Activated naive CD4-positive, alpha-beta T cell treated with anti-CD3 and anti-CD28 coated beads for 36 hours (primary cell): ENCODE measurements at places on chromosomes 1 and 21.

- DNase-seq: no peak
These were observed 29.9 kb upstream of the TMEM222 start for GRCh38 chr1:27292106-27292505.

- no peak for DNase-seq
These were observed 3.2 kb downstream of the INKA2 start for GRCh38 chr1:111735858-111736544.

- DNase-seq: peak; percentile 93
These were observed 44.6 kb downstream of the RASSF5 start for GRCh38 chr1:206551986-206552326.

- no peak for DNase-seq
These were observed 27.5 kb downstream of the ADGRB2 start for GRCh38 chr1:31736675-31737074.

GRCh38 chr1:107135463-107135862 is 5.4 kb upstream of the NTNG1 start:
- DNase-seq: peak; percentile 51

- DNase-seq: no peak
These were observed 26.9 kb upstream of the ESRRG start for GRCh38 chr1:216750031-216750627.

DNA sequence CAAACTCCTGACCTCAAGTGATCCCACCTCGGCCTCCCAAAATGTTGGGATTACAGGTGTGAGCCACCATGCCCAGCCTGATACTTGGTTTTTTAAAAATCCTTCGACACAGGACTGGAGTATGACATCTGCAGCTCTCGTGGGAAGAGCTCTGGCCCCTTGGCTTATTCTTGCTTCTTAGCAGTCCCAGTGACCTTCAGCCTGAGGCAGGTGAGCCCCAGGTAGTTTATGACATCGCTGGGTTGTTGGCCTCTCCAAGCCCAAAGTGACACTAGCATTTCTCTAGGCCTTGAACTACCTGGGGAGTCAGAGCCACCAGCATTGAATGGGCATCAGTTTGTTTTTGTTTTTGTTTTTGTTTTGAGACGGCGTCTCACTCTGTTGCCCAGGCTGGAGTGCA is 15.9 kb upstream of the IFNGR2 start:
- DNase-seq: no peak

GRCh38 chr1:3139451-3139852 is 70.4 kb downstream of the PRDM16 start:
- DNase-seq: no peak

DNA sequence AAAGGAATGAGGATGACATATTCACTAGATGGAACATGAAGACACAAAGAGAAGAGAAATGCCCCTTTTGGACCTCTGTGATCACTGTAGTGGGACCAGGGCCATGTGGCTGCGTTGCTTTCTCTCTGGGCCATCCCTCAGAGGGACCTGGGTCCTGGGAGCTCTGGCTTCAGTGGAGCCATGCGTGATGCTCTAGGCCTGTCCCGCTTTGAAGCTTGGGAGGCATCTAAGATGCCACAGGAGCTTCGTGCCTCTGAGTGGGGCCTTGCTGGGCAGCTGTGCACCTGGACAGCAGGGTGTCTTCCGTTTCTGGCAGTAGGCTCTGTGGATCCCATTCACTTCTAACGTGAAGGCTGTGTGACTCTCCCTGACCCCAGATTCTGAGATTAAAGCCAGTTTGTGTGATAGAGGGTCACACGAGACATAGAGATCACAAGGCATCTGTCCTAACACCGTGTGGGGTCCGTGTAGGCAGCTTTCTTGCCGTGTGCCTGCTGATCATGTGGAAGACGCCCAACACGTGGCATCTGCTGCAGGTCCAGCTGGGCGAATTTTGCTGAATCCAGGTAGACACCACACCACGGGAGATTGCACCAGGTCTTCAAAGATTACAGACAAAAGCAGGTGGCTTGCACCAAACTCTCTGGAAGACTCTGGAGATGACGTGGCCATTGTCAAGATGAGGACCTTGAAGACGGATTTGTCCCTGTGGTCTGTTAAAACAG is 17.2 kb upstream of the PRSS38 start:
- DNase-seq: no peak

GRCh38 chr1:221510793-221511503 is 230.9 kb downstream of the DUSP10 start:
- DNase-seq: no peak

GRCh38 chr1:97331165-97331564 is 589.7 kb downstream of the DPYD start:
- no peak for DNase-seq

GRCh38 chr21:29218749-29219148 is 80.0 kb upstream of the BACH1 start:
- no peak for DNase-seq

- no peak for DNase-seq
These were observed 54.8 kb downstream of the KIF21B start for GRCh38 chr1:200968469-200969410.

- DNase-seq: no peak
These were observed 123.4 kb upstream of the CSF3R start for GRCh38 chr1:36605942-36606640.

DNA sequence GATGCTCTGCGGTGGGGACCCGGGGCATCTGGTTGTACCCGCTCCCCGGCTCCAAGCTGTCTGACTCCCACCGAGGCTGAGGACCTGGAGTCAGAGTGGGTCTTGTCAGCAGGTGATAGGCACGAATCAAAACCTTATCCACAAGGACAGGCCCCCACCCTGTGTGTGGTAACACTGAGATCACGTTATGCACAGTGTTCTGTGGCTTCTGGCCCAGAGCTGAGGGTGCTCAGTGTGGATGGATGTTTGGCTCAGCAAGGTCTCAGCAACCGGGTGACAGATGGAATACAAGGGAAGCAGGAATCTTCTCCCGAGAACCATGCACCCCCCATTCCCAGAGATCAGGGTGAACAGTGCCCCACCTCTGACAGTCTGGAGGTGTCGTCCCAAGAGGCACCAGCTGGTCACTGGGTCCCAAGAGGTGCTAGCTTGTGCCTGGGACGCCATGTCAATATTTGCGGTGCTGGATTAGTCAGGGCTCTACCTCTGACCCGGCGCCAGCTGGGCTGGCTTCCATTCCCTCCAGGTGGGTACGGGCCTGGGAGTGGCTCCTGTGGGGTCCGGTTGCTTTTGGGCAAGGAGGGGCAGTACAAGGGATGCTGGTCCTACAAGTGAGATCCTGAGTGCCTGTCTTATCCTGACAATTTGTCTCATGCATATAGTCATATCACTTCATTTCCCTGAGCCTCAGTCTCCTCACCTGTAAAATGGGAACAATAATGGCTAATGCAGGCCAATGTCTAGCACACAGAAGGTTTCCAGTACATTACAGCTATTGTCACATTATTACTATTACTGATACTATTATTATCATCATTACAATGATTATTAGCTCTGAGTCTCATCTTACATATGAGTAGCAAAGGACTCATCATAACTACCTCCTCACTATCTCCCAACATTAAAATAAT is 957 bp downstream of the CAPN9 start:
- no peak for DNase-seq

DNA sequence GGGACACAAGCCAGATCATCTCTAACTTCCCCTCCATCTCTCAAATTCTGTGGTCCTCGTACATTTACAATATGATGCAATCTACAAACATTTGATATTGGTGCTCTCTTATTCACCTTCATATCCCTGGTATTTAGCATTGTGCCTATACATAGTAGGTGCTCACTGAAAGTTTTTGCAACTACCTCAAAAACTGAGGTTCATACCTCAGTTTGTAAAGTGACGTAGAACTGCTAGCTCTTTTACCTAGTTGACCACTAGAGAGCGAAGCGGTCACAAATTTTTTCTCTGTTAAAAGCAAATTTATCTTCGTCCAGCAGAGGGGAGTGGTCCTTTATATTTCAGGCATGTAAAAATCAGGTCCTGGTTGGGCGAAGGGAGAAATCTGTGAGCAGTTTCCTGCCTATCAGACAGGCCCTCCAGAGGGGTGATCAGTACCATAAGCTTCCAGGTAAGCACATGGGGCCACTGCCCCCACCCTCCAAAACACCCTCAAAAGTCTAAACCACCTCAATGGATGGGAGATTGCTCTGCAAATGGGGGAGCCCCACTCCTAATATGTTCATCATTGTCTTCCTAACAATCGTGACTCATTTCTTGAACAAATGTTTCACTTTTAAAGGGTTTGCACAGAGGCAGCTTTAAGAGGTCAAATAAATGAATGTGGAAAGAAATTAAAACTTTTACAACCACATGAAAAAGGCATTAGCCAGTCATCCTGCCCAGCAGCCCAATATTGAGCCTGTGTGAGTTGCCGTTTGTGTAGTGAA is 10.6 kb upstream of the HLCS start:
- DNase-seq: peak; percentile 75

DNA sequence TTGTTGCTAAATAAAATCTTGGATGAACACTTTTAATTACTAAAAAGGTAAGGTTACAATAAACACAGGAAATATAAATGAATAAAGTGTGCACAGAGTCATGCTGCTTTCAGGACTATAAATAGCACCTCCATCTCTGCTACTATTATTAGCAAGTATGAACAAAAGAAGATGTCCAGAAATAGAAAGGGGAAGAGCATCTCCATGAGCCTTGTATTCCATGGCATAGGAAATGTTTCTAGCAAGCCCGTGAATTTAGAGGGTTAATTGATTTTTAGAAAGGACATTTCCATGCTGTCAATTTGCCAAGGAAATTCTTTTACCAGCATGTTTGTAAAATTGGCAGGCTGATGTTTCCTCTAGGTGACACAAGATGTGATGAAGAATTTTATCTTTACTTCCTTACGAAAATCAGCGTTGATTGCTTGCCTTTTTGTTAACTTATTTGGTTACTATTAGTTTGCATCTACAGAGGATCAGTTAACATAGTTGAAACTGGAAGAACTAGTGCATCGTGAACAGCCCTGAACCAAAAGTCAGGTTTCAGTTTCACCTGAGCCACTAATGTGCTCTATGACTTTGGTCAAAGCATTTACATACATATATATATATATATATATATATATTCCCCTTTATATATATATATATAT is 45.3 kb downstream of the NR5A2 start:
- DNase-seq: no peak

GRCh38 chr1:87346130-87346814 is 17.6 kb downstream of the LMO4 start:
- DNase-seq: no peak

DNA sequence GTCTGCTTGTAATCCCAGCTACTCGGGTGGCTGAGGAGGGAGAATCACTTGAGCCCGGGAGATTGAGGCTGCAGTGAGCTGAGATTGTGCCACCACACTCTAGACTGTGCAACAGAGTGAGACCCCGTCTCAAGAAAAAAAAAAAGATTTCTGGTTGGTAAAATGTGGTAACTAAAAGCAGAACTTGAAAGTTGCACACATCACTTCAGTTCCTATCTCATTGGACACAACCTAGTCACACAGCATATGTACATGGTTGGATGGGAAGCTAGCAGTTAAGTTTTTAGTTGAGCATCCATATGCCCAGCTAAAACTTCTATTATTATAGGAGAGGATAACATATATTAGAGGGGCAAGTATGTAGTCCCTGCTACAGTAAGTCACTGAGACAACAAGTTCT is 22.1 kb downstream of the BCAS2 start:
- DNase-seq: no peak

- no peak for DNase-seq
These were observed 14.7 kb downstream of the GAS5 start for GRCh38 chr1:173853074-173853473.

DNA sequence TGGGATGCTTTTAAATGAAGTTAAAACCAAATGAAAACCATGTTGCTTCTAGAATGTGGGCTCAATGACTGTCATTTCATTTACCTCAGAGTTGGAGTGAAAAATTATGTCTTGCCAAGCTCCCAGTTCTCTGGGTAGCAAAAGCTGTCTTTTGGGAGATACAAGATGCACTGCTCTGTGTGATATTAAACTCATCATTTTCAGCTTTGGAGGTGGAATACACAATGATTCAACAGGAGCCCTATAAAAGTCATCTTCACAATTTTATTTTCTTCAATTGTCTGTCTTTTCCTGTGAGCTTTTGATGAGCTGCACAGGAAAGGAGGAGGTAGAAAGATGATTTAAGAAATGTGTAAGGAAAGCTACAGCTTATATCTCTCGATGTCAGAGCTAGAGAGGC is 120.3 kb upstream of the SPATA6 start:
- DNase-seq: no peak

DNA sequence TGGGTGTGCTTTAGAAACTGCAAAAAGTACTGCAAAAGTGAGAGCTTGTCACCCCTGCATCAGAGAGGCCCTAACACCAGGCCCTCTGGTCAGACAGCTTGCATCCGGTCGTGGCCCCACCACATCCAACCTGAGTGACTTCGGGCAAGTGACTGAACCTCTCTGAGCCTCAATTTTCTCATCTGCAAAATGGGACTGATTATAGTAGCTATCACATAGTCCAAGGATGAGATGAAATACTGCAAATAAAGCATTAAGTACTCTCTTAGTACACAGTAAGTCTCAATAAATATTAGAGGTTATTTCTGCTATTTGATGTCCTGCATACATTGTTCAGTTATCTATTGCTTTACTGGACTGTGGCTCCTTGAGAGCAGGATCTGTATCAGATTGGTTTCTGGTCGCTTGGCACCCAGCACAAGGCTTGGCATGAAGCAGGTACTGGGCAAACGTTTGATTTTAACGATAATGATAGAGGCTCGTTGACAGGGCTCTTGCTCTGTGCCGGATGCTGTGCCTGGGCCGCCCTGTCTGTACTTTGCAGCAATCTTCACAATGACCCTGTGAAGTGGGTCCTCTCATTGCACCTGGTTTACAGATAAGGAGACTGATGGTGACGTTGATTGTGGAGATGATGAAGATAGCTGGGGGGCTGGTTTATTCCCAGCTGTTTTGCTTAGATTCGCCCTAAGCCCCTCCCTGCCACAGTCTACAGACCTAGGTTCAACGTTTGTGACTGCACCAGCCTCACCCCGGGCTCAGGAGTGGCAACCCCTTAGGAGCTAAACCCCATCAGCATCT is 43.6 kb downstream of the RAP1GAP start:
- no peak for DNase-seq

GRCh38 chr1:209883341-209883971 is 54.6 kb upstream of the SYT14 start:
- DNase-seq: no peak

DNA sequence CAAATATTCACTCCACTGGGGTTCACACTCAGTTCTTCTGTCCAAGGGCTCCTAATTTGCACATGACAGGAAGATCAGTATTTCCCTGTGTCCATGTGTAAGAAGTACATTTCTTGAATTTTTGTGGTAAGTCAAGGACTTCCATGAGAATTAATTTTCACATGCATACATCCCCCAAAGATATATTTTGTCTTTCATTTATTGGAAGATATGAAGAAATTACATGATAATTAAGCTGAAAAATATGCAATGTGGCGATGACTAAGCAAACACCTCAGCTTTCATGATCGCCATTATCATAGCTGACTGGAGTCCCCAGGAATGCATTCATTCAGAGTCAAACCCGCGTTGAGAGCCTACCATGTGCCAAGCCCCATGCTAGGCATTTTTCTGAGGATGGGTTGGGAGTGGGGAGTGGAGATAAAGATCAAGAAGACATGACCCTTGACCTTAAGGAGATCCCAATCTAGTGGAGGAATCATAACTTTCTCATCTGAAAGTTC is 104.6 kb upstream of the F3 start:
- DNase-seq: no peak

GRCh38 chr1:161816201-161816600 is 50.1 kb downstream of the ATF6 start:
- DNase-seq: no peak
